ENCODE measurements at places on chromosomes 6 and 20. TPM values are rescaled to one million over a fixed set of nuclear protein-coding genes. Genes with fewer than 3 reads are reported as not detected.

KIAA1755 gene
- total RNA-seq = 0.13 TPM

POPDC3 gene
- total RNA-seq = 24.4 TPM

RNF144B gene
- 0.41 TPM for total RNA-seq

SASH1 gene
- total RNA-seq = 2.4 TPM

SLC17A3 gene
- 1.0 TPM for total RNA-seq

BMP7 gene
- total RNA-seq = 0.34 TPM

CFAP61 gene
- 0.16 TPM for total RNA-seq

Measured in A549 treated with Mapracorat at 1 μM for 4 hours (cell line).